CD4-positive, alpha-beta T cell (primary cell): ENCODE measurements at places on chromosomes 3 and 15. TPM values are rescaled to one million over a fixed set of nuclear protein-coding genes. Genes with fewer than 3 reads are reported as not detected.

DNA sequence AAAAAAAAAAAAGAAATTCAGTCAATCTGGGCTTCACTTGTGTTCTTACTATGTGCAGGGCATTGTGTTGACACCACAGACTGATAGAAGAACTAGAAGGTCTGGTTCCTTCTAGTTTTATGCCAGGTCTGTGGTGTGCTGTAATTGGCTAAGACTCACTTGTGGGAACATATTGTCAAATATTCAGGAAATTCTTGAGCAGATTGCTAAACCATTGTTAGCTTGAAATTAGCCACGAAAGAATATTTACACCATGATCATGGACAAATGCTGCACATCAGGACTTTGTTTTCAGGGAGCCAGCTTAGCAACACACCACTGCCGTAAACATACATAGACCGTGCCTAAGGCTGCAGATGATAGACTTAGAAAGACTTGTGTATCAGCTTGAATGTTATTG lies 74.6 kb downstream of the GTPBP8 start:
- DNase-seq: no peak

DNA sequence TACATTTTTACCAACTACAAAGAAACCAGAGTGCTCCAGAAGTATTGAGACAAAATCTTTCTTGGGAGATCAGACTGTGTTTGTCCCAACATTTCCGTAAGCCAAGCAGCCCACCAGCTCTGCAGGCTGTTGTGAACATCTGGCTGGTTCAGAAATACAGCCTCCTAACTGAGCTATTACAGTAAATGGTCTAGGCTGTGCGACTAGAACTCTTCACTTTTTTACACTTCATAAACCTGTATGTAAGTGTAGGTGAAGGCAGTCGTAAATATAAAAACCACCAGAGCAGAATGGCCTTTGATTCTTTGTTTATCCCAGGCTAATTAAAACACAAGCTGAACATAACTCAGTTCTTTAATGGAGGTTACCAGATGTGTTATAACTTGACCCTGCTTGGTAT lies 235.3 kb downstream of the ARRDC4 start:
- DNase-seq: no peak

DNA sequence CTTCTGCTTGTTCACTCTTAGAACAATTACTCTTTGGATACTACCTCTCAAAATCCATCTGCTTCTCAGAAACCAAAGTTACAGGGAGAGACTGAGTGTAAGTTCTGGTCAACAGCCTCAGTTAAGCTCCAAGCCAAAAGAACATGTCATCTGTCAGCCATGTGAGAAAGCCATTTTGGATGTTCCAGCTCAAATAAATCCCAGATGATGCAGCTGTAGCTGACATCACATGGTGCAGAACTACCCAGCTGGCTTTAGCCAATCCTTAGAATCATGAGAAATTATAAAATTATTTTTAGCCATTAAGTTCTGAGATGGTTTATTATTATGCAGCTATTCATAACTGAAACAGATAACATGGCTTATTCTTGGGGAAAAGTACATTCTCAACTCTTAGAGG lies 696.0 kb downstream of the ZNF385D start:
- no peak for DNase-seq

GRCh38 chr15:33150971-33151370 lies 43.5 kb downstream of the FMN1 start:
- no peak for DNase-seq

DNA sequence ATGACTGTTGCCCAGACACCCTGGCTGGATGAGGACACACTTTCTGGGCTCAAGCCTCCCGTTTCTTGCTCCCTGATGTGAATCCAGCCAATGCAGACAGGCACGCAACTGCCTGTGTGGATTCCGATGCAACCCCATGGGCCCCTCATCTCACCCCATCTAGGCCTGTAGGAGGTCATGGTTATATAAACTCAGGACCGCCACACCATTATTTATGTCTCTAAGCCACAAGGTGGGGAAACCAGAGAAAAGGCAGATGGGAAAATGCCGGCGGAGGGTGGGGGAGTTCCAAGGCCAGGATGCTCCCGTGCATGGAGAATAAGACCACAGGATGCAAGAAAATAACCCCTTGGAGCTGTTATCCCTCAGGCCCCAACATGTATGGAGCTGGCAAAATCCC lies 2.0 kb downstream of the MESP1 start:
- DNase-seq: no peak

GRCh38 chr3:133276594-133276993 lies 123.3 kb upstream of the BFSP2 start:
- DNase-seq: no peak

DNA sequence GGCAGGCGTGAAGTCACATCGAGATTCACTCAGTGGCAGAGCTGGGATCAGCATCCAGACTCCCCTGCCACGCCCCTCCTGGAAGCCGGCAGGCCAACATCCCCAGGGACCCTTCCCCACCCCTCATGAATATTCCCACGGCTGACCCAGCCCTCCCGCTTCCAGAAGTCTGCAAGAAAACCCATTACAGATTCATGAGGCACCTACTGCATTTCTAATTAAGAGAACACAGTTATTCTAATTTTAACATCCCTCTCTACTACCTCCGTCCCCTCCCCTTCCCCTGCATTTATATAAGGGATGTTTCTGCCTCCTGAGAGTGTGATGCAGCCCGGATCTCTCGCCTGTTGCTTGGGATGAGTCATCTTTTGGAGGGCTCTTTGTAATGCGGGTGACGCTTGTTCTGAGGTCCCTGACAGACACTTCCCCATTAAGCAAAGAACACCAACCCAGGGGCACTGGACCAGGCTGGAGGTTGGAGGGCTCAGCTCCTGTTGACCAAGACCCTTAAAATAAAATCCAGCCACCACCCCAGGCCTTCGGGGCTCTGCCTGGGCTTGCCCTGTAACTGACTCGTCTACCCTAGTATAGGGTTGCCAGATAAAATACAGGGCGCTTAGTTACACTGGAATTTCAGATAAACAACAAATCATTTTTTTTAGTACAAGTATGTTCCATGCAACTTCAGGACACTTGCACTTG lies 118.7 kb downstream of the NUP210 start:
- DNase-seq: no peak

- no peak for DNase-seq
These were observed 291.6 kb downstream of the IL20RB start for GRCh38 chr3:137249311-137249940.

GRCh38 chr15:25990220-25990619 lies 127.1 kb upstream of the ATP10A start:
- DNase-seq: no peak

GRCh38 chr15:75606711-75607699 lies 18.5 kb downstream of the SNUPN start:
- DNase-seq: peak; percentile 10

GRCh38 chr3:184718431-184718830 lies 6.6 kb upstream of the MAGEF1 start:
- no peak for DNase-seq

DNA sequence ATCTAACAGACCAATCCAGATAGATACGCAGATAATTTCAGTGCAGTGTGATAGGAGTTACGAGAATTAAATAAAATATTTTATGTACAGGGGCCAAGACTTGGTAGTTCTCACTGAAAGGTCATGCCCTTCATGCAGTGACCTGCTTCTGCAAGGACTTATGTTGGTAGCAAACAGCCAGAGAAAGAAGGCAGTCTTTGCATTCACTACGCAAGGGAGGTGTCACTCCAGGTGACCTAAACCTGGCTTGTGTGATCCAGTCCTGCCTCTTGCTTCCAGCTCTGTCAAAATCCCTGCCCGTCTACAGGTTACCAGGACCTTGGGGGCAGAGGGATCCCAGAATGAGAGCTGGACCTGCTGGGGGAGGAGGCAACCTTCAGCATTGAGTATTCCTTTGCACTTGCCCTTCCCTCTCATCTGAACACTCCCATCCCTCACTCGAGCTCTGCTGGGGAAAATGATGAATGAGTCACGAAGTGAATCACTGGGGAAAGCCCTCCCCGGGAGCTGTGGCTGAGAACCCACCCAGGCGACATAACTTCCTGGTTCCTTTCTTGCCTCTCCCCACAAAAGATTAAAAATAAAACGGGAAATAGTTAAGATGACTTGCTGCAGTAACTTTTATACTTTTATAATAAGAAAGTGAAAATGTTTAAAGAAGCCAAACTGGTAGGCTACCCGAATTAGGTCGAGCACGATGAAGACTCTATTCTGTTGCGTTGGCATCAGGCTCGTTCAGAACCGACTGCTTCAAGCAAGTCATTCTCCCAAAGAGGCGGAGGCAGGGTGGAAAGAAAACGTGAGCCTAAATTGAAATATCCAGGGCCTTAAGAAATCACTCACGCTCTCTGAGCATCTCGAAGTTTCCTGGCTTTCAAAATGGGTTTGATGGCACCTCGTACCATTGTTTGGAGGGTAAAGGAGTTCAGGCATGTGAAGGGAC lies 216.1 kb downstream of the SLCO3A1 start:
- peak; percentile 79 for DNase-seq

GRCh38 chr3:141796081-141796888 lies 33.1 kb downstream of the GRK7 start:
- DNase-seq: peak; percentile 35

DNA sequence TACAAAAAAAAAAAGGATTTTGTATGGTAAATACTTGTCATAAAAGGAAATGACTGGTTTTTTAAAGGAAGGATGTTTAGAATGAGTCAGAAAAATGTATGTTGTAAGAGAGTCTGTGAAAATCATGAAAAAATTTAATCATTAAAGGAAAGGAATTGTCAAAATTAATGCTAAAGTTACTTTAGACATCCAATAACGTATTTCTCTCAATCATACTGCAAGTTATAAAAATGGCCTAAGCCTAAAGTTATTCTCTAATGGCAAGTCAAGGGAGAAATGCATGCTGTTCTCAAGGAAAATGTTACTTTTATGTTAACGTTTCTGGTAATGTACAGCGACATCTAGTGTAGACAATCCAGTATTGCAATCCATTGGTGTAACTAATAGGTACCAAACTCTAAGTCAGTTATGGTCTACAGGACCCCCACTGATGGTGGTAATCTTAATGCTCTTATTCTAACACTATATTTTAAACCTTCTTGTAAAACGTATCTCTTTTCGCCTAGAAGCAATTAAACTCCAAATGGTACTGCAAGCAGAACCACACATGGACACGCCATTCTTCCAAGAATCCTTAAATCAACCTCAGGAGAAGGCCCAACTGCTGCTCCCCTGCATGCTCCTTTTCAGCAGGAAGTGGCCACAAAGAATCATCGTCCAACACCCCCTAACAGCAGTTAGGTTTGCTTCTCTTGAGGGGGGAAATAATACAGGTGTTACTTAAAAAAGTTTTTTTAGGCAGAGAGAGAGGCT lies 35.2 kb downstream of the NCEH1 start:
- peak; percentile 73 for DNase-seq

- no peak for DNase-seq
These were observed 405.0 kb upstream of the IL12A start for GRCh38 chr3:159583662-159584061.

- no peak for DNase-seq
These were observed 767.7 kb upstream of the CFAP20DC start for GRCh38 chr3:59817511-59817910.

DNA sequence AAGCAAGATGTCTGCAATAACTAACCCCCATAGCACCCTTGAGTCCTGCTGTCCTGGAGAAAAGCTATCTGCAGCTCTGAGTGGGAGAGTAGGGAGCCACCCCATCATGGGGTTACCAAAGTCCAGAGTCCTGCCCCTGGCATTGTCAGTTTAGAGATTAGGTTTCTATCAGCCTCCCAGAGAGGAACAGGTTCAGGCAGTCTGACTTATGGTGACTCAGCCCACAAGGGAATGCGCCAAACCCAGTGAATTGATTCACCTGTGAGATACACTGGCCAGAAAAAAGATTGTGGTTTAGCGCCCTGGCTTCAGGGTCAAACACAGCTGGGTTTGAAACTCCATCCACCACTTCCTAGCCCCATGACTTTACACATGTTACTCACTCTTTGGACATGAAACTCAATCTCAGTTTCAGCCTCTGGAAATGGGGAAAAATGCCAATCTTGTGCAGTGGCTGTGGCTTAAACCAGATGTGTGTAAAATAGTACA lies 263.6 kb upstream of the HES1 start:
- no peak for DNase-seq

- DNase-seq: no peak
These were observed 78.8 kb downstream of the CLDN11 start for GRCh38 chr3:170497207-170498095.

GRCh38 chr15:57792724-57793449 lies 86.4 kb downstream of the POLR2M start:
- DNase-seq: no peak

DNA sequence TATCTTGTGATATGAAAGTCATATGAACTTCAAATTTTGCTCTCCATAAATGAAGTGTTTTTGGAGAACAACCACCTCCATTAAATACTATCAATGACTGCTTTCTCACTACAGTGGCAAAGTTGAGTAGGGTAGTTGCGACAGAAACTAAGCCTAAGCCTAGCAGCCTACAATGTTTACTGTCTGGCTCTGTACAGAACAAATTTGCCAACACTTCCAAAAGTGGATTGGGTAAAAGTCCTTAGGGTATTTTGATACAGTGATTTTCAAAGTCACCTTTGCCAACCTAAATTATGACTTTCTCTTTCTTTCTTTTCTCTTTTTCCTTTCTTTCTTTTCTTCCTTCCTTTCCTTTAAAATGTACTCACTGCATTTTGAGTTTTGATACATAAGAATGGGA lies 142.6 kb downstream of the PLCL2 start:
- no peak for DNase-seq

DNA sequence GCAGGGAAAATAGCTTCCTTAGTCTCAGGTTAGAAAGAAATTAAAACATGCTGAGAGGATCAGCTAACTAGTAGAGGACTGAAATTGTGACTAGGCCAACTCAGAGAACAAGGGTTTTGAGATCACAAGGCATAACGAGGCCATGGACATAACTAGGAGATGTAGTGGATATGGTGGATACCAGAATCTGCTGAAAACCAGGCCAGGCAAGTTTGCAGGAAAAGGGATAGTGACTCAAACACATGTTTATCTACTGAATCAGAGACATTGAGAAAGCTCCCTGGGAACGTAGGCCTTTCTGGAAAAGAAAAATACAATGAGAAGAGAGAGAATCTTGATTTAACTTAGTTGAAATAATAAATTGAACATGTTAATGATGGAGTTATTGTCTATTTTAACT lies 326.5 kb upstream of the GBE1 start:
- DNase-seq: no peak

GRCh38 chr3:194272221-194272620 lies 78.9 kb downstream of the CPN2 start:
- DNase-seq: no peak

GRCh38 chr15:80494351-80494751 lies 90.2 kb downstream of the ARNT2 start:
- DNase-seq: no peak

GRCh38 chr3:112561484-112561733 lies 353 bp downstream of the ATG3 start:
- DNase-seq: no peak

The MEX3B gene
- total RNA-seq: 5.4 TPM

The AGBL1 gene
- not detected for total RNA-seq

The PAK2 gene
- 36.2 TPM for total RNA-seq

The CHP1 gene
- total RNA-seq: 20.7 TPM

The IL17RE gene
- 1.6 TPM for total RNA-seq

The TATDN2 gene
- 50.2 TPM for total RNA-seq

The CSTA gene
- total RNA-seq: 1.2 TPM

The C2CD4A gene
- 0.34 TPM for total RNA-seq
